Activated naive CD4-positive, alpha-beta T cell treated with Interleukin-2 at 50 U/mL for 16 hours (primary cell): ENCODE measurements at places on chromosomes 11 and 22.

DNA sequence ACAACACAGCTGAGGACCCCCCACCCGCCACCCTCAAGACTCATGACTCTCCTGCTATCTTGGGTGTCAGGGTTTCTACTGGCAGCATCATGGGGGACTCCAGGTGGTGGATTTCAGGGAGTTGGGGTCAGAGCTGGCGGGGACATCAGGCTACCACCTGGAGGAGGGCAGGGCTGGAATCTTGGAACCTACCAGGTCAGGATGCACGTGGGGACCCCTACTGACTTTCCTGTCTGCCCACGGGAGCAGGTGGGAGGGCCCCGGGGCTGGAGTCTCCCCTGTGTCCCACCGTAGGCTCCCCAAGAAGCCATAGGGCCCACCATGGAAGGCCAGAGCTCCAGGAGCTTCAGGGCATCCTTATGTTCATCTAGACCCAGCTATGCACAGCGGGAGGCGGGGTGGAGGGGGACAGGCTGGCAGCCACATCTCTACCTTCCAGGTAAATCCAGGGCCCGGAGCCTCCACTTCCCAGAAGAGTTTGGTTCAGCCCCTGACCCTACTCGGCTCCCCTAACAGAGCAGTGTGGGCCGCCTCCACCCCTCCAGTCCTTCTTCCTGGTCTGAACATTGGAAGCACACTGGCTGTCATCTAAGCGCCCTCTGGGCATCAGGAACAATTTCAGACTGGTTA is 10.0 kb downstream of the SLC37A2 start:
- no peak for DNase-seq

- no peak for DNase-seq
Measured at GRCh38 chr22:49470741-49471503, 356.8 kb downstream of the BRD1 start.

- DNase-seq: no peak
Measured at GRCh38 chr11:93572621-93573020, 29.4 kb upstream of the SMCO4 start.

DNA sequence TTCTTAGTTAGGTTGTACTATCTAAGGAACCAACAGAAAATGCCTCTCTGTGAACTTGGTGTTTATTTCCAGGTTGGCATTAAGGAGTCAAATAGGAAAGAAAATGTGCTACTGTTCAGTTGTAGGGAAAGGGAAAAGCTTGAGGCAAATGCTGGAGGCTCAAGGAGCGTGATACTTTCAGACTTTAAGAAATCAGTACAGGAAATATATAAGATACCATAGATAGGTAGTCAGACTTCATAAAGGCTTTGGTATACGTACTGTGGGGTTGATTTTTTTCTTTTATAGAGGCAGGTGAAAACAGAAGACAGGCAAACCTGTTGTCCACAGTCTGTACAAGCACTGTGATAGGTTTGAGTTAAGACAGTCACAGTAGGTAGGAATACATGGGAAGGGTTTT is 30.8 kb downstream of the EP300 start:
- no peak for DNase-seq

- no peak for DNase-seq
Measured at GRCh38 chr22:38632528-38632927, 23.7 kb downstream of the FAM227A start.

DNA sequence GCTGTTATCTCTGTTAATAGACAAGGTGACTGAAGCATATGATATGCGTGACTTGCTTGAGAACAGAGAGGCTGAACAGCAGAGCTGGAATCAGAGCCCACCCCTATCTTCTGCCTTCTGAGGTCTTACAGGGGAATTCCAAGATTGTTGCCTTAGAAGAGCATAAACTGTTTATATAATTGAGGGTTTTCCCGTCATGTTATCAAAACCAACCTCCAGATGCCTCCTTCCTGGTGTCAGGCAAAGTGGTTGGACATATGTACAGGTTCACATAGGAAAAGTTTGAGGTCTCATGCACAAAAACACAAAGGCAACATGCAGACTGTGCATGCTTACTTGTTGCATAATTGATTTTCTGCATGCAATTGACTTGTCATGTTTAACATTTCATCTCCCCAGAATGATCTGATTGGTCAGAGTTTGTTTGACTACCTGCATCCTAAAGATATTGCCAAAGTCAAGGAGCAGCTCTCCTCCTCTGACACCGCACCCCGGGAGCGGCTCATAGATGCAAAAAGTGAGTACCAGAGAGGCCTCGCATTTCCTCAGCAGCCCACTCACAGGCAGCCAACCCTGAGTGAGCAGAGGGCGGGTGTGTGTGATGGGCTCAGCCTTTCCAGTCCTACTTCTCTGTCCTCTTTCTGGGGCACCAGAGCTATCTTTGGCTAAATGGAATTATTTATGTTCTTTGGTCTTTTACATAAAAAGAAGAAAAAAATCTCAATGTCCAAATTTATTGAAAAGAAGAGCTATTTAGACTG is 88.9 kb downstream of the BMAL1 start:
- DNase-seq: no peak

DNA sequence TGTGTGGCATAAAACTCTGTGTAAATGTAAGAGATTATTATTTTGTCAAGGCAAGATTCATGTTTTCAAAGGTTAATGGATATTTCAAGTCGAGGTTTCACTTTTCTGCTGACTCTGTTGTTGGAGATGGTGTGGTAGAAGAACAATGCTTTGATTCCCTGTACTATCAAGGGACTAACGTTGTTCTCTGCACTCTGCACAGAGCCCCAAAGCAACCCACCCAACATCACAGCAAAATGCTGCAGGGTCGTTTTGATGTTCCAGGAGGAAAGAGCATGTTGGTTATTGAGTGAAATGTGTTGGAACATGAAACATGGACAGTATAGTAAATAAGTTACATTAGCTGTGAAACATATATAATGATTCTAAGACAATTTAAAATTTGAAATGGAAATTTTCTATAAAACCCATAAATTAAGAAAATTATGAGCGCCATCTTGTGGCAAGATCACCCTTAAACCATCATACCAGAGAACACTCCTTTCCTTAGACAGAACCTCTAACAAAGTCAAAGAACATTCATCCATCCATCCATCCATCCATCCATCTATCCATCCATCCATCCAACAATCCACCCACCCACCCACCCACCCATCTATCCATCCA is 164.4 kb upstream of the ZBED5 start:
- no peak for DNase-seq

- DNase-seq: no peak
Measured at GRCh38 chr11:18016789-18017188, 3.9 kb upstream of the SERGEF start.

DNA sequence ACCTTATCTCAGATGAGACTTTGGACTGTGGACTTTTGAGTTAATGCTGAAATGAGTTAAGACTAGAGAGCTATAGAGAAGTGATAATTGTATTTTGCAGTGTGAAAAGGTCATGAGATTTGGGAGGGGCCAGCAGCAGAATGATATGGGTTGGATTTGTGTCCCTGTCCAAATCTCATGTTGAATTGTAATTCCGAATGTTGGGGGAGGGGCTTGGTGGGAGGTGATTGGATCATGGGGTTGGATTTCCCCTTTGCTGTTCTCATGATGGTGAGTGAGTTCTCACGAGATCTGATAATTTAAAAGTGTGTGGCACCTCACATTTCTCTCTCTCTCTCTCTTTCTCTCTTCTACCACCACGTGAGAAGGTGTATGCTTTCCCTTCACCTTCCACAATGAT is 777.8 kb upstream of the LUZP2 start:
- DNase-seq: no peak

GRCh38 chr11:113240389-113240788 is 74.0 kb upstream of the TTC12 start:
- no peak for DNase-seq

DNA sequence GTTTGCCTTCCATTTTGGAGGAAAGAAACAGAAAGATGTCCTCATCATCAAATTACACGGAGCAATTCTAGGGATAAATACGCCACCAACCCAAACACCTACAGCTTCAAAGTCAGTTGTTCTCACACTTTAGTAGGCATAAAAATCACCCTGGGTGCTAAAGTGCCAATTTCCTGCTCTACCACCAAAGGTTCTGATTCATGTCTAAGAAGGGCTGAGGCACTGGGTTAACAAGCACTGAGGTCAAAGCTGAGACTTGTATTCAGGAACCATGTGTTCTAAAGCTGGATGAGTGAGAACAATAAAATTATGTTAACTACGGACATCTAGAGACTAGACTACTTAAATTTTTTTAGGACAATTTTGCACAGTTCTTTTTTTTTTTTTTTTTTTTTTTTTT is 127.6 kb downstream of the MPPED2 start:
- no peak for DNase-seq

GRCh38 chr22:38782402-38783094 is 11.4 kb downstream of the DNAL4 start:
- no peak for DNase-seq

DNA sequence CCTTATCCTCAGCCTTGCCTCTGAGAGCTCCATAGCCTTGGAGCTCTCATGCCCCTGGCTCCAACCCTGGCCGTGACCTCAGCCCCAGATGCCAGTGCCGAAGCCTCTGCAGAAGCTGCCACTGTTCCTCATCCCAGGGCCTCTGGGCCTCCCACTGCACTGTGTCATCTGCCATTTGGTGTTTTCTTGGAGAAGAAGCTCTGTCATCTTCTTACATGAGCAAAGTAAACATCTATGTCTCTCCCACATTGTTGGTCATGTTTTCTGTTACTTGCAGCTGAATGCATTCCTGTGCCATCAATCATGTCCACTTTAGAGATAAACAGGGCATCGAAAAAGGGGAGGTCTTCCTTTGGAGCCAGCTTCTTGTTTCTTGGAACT is 45.0 kb upstream of the FTH1 start:
- DNase-seq: no peak

GRCh38 chr11:92131289-92131865 is 93.2 kb upstream of the FAT3 start:
- no peak for DNase-seq

- no peak for DNase-seq
Measured at GRCh38 chr11:14308114-14308896, 50.7 kb downstream of the RRAS2 start.

- DNase-seq: peak; percentile 23
Measured at GRCh38 chr11:44309478-44310205, at the start of gene ALX4. TSS of gene ALX4 (minus strand) at chr11:44310139. CDS start at chr11:44310062, 77 bp downstream.

GRCh38 chr11:76676636-76677457 is 6.3 kb upstream of the LRRC32 start:
- DNase-seq: no peak

- no peak for DNase-seq
Measured at GRCh38 chr11:18974192-18974591, 35.0 kb upstream of the MRGPRX1 start.

DNA sequence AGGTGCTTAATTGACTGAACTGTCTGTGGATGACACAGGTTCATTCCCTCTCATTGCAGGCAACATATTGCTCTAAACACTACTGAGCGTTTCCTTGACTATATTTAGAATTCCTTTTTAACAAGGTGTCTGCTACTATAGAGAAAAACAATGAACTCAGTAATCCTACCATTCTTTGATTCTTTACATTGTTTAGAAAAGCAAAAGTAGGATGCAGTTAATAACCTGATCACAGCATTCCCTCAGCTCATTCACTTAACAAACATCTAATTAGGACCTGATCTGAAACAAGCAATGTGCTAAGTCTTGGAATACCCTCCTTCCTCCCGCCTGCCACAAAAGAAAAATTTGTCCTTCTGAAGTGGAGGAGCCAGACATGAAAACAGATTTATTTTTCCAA is 313.1 kb downstream of the LRRC4C start:
- DNase-seq: no peak

DNA sequence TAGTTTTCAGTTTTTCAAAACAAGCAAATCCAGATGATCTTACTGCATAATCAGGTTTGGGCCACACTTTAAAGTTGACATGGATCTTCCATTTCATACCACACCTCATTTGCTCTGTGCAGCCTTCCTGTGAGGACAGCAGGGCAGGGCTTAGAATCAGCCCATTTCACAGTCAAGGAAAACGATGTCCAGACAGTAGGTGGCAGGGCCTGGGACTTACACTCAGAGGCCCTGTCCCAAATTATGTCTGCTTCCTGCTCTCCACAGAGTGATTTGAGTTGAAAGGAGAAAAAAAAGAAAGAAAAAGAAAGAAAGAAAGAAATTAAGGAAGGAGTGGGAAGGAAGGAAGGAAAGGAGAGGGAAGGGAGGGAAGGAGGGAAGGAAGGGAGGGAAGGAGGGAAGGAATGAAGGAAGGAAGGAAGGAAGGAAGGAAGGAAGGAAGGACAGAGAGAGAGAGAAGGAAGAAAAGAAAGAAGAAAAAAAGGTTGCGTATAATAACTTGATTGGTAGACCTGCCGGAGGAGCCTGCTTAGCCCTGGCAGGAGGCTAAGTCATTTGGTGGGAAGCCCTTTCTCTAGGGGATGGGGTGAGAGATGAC is 23.6 kb downstream of the TSKU start:
- DNase-seq: no peak

DNA sequence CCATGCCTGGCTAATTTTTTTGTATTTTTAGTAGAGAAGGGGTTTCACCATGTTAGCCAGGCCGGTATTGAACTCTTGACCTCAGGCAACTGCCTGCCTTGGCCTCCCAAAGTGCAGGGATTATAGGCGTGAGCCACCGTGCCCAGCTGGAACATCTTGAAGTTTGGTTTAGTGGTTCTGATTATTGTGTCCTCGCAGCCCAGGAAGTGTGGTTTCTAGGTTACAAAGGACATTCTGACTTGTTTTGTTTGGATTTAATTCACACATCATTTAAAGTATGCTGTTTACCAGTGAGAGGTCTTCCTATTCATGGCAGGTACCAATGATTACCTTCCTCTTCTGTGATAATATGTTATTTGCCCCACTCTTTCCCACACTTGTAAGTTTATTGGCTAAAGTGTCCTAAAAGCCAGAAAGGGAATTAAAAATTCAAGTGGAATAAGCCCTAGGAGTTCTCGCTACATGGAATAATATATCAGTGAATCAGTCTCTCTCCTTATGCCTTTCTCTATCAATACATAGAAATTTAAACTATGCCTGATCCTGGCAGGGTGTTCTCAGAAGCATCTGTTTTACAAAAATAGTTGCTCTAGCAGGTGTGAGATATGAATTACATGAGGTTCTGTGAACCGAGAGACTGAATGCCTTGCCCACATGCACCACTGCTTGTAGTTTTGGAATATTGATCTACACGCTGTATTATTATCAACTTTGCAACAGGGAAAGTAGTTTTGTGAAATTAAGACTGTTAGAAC is 263.1 kb downstream of the DDX10 start:
- no peak for DNase-seq

DNA sequence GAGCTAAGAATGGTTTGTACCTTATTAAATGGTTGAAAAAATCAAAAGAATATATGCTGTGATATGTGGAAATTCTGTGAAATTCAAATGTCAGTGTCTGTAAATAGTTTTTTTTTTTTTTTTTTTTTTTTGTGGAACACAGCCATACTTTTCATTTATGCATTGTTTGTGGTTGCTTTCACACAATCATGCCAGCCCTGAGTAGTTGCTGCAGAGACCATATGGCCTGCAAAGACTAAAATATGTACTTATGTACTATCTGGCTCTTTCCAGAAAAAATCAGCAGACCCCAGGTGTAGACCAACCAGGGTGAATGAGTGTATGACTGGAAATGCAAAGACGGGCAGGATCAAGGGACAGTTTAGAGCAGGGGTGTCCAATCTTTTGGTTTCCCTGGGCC is 98.3 kb downstream of the PTPRJ start:
- DNase-seq: no peak
